Myocyte (in vitro differentiated cells): ENCODE measurements at places on chromosomes 4 and X. TPM values are rescaled to one million over a fixed set of nuclear protein-coding genes. Genes with fewer than 3 reads are reported as not detected.

- DNase-seq: peak; percentile 79
Observed at GRCh38 chr4:129362691-129363274, 266.8 kb downstream of the C4orf33 start.

GRCh38 chr4:13543839-13544605, at the start of gene NKX3-2:
NKX3-2 (minus strand) TSS chr4:13544508; CDS start chr4:13544414, 94 bp downstream.
- peak; percentile 52 for DNase-seq

GRCh38 chrX:72307646-72308051, 1.9 kb upstream of the CITED1 start:
- no peak for DNase-seq

Gene HS3ST1
- 0.05 and 0.16 TPM in 2 replicates for total RNA-seq

Gene FAT1
- total RNA-seq: 268 and 353 TPM in 2 replicates

Gene GAGE12J
- total RNA-seq: not detected in 2 replicates

Gene OPHN1
- total RNA-seq: 4.6 and 8.1 TPM in 2 replicates
